ENCODE measurements at places on chromosomes 2 and 18. TPM values are rescaled to one million over a fixed set of nuclear protein-coding genes. Genes with fewer than 3 reads are reported as not detected.

SLC9A2 gene
- not detected for total RNA-seq

CTAGE1 gene
- total RNA-seq = not detected

DNAJC5G gene
- total RNA-seq = not detected

SERPINB4 gene
- not detected for total RNA-seq

CNTNAP5 gene
- total RNA-seq = not detected

ALPG gene
- total RNA-seq = not detected

RAB17 gene
- not detected for total RNA-seq

NFATC1 gene
- 22.3 TPM for total RNA-seq

NDC80 gene
- 24.5 TPM for total RNA-seq

DPP4 gene
- total RNA-seq = 89.4 TPM

RAD51AP2 gene
- not detected for total RNA-seq

EVX2 gene
- not detected for total RNA-seq

MOCOS gene
- not detected for total RNA-seq

CCDC85A gene
- total RNA-seq = not detected

CLIP4 gene
- total RNA-seq = 24.4 TPM

LIMS4 gene
- total RNA-seq = 0.43 TPM

RTP5 gene
- not detected for total RNA-seq

CPLX4 gene
- total RNA-seq = not detected

KCNS3 gene
- total RNA-seq = not detected

CXCR4 gene
- 72.1 TPM for total RNA-seq

FEV gene
- total RNA-seq = not detected

CHRNG gene
- not detected for total RNA-seq

KLHL30 gene
- not detected for total RNA-seq

MC4R gene
- total RNA-seq = not detected

GDF7 gene
- 0.02 TPM for total RNA-seq

SPP2 gene
- total RNA-seq = not detected

UCN gene
- total RNA-seq = 1.3 TPM
